Omental fat pad (tissue), 4 donors: ENCODE measurements at places on chromosomes 4 and X.

DNA sequence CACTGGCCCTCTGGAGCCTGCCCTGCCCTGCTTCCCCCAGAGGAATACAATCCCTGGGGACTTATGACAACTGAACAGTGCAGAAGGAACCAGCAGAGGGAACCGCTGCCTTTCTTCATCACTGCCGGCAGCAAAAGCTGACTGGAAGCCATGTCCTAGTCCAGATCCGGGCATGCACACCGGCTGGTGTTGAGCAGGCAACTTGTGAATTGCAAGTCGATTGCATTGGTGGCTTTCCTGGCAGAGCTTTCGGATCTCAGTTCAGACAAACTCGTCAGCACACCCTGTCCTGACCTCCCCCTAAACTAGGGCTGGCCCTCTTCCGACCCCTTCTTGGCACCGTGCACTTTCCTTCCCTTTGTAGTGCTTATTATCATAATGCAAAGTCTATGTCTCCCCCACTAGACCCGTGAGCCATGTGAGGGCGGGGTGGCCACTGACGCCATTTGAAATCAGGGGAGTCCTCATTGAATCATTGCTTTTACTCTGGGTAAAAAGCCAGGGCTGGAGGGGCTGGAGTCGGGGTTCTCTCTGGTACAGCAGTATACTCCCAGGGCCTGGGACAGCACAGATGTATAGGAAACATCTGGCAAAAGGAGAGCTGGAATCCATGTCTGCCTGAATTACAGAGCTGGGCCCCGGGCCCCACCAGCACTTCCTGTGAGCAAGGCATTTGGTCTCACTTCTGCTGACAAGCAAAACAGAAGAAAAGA is 1.8 kb downstream of the ARHGAP4 start:
- DNase-seq: no peak

DNA sequence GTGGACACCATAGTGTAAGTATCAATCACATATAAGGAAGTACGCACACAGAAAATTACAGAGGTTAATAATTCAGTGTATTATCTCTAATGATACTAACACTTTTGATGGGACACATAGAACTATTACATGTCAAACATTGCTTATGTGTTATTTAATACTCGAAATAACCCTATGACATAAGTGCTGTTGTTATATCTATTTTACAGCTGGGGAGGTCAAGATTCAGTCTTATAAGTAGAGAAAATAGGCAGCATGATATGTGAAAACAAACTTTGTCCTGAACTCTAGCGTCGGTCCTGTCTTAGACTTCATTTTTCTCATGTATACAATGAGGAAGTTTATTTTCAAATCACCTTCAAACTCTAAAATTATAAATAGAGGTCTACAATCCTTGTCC is 23.2 kb downstream of the ENPEP start:
- no peak for DNase-seq

DNA sequence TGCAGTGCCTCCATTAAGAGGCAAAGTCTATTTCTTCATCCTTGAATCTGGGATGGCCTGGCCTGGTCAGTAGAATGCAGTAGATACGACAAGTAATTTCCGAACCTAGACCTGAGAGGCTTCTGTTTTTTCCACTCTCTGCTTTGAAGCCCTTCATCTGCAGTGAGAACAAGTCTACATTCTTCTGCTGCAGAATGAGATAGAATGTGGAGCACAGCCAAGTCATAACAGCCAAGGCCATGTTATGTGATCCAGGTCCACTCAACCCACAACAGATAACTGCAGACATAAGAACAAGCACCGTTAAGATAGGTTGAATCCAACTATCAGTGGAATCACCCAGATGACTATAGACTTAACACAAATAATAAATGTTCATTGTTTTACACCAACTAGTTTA is 1297.7 kb downstream of the C4orf33 start:
- DNase-seq: no peak

DNA sequence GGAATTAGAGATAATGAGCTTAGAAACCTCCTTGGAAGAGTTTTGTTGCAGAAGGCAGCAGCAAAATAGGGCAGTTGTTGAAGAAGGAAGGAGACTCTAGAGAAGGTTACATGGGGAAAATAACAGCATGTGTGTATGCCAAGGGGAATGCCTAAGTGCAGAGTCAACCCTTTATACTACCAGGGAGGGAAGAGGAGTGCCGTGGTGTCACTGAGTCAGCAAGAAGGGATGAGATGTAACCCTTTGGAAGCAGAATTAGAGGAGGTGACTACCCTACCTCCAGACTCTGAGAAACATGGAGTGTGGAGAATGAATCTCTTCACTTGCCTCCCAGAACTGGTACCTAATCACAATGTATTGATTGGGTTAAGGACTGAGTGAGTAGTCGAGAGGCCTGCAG is 6.7 kb upstream of the GABRE start:
- DNase-seq: no peak

DNA sequence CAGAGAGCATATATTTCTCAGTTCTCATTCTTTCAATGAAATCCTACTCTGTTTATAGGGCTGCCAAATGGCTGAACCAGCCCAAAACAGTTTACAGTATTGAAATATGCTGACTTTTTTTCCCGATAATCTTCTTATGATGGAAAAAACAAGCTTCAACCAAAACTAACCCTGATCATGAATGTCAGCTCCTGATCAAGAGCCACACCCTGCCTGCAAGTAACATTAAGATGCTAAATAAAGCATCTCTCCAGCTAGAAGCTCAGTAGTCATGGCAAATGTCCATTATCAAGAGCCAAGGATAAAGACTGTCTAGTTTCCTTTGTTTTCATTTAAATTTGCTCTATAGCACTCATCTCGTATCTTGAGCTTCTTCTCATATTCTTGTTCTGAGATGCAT is 136.0 kb downstream of the ADAMTS3 start:
- no peak for DNase-seq

- no peak for DNase-seq
These were observed 2.2 kb upstream of the CLDN2 start for GRCh38 chrX:106917830-106918500.

DNA sequence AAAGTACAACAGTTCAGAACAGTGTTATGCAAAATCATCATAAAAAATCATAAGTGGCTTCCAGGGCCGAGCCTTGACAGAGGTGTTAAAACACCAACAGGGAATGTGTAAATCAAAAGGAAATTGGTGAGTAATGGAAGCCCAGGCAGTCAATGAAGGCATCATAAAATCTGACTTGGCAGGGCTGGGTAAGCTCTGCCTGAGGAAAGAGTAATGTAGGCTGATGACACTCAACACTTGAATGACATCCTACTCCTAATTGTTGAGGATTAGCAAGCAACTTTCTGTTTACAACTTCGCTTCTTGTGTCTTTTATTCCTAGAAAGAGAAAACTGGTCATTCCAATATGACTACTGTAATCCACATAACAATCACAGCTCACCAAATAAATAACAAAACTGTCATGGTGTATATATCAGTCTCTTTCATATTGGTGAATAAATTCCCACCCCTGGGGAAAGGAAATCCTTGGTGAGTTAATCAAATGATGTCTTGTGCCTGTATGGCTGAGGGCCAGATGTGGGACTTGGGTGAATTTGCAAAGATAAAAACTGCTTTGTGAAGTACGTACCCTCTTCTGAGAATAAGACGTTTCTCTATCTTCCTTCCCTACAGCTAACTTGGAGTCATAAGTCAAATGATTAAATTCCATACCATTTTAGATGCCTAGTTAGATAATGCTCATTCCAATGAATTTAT is 196.8 kb downstream of the DCHS2 start:
- DNase-seq: no peak

DNA sequence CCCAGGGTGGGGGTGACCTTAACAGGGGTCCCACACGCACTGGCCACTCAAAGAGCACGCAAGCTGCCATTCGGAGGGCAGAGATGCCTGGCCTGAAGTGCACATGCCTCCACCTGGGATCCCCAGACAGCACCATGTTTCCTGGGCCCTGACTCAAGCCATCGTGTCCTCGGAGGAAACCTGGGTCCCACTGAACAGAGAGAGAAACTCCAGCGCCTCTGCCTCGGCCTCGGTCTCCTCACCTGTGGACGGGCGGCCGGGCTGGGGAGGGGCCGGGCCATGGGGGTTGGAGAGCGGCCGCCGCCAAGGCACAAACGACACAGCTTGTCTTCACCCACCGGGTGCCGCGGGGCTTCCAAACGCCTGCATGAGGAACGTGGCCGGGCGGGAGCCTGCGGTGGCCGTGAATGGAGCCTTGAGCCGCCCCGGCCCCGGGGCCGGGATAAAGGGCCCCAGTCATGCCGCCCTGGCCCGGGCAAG is 30.0 kb upstream of the FGFR3 start:
- no peak for DNase-seq

DNA sequence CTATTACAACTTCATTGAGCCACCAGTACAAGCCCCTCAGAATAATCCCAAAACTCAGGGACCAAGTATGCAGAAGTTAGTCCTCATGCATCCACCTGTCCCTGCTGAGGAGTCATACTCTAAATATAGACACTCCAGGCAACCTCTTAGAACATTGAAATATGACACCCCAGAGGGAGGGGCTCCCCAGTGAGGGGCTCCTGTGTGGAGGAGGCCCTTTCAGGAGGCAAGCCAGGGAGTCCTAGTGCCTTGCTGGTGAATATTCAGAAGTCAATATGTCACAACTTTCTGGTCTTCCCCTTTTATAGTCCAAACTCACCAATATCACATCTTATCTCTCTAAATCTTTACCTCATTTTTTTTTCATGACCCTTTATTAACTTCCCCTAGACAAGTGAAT is 1.6 kb upstream of the ARMCX6 start:
- DNase-seq: no peak

DNA sequence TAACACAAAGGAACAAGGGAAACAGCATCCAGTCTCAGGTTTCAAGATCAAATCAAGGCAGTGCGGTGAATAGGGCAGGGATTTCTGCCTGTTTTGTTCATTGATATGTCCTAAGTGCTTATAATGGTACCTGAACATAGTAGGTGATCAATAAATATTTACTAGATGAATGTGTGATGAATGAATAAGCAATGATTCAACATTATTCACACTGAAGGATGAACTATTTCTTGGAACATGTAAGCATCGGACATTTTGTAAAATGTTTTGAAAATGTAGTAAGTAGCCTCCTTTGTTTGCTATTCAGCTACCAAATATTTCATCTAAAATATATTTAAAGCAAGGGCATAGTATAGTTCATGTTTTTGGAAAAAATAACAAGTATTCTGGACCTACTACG is 67.8 kb downstream of the USP38 start:
- DNase-seq: no peak

GRCh38 chr4:158234671-158235070 is 24.4 kb downstream of the TMEM144 start:
- DNase-seq: no peak

DNA sequence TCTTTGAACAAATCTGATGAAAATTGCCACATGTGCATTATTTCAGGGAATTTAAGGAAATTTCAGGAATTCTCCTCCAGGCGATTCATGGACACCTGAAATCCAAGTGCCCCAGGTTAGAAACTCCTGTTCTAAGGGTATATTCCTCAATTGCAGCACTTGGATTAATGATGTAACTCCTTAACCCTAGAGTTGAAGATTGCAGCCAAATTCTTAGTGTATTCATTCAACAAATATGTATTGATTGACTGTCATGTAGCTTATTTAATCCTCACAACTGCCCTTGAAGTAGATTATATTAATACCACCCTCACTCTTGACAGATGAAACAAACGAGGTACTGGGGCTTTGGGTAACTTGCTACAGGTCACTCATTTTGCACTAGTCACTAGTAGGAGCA is 11.3 kb downstream of the CETN2 start:
- DNase-seq: no peak

DNA sequence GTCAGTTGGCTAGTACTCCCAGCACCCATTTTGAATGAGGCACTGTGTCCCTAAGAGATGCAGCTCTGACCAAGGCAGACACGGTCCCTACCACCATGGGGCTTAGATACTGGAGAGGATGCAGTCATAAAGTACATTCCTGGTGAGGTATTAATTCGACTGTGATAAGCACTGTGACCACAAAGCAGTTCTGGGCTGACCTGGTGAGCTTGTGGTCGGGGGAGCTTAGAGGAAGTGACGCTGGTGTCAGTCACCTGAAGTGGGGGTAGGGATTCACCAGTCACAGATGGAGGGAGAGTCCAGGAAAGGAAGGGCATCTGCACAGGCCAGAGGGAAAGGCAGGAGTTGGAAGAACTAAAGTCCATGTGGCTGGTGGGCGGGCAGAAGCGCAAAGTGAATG is 15.8 kb upstream of the CLTRN start:
- DNase-seq: no peak

GRCh38 chrX:283115-283845 is 2.1 kb downstream of the PLCXD1 start:
- peak; percentile 83 for DNase-seq

GRCh38 chr4:187073820-187074219 is 350.2 kb upstream of the FAT1 start:
- no peak for DNase-seq

GRCh38 chr4:176548571-176548970 is 228.8 kb downstream of the SPCS3 start:
- DNase-seq: no peak

- DNase-seq: no peak
These were observed 29.8 kb downstream of the DCAF8L2 start for GRCh38 chrX:27619975-27620374.

GRCh38 chr4:129098531-129099001 is 2.6 kb downstream of the C4orf33 start:
- no peak for DNase-seq

GRCh38 chr4:20895208-20895607 is 194.9 kb downstream of the PACRGL start:
- no peak for DNase-seq

DNA sequence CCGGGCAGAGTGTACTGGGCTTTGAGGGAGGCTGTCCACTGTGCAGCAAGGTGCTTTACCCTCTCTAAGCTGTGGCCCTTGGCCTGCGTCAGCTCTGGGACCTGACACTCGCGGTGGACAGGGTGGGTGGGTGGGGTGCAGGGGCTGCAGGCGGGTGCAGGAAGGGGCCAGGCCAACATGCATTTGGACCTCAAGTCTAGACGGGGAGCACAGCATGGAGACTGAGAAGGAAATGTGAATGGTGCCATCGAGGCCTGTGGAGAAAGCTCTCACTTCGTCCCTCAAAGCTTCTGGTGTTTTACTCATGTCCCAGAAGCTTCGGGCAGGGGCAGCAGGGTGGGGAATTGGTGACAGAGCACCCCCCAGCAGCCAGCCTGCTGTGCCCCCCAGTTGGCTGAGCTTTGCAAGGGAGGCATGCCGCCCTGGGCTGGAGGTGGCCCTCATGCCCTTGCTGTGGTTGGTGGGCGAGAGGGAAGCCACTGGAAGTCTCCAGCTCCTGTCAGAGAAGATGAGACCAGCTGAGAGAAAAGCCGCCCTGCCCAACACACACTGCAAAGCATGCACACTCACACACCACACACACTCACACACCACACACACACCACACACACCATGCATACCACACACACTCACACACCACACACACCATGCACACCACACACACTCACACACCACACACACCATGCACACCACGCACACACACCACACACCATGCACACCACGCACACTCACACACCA is 12.3 kb downstream of the PNMA6E start:
- DNase-seq: no peak

GRCh38 chr4:90745176-90745575 is 618.0 kb downstream of the CCSER1 start:
- no peak for DNase-seq

DNA sequence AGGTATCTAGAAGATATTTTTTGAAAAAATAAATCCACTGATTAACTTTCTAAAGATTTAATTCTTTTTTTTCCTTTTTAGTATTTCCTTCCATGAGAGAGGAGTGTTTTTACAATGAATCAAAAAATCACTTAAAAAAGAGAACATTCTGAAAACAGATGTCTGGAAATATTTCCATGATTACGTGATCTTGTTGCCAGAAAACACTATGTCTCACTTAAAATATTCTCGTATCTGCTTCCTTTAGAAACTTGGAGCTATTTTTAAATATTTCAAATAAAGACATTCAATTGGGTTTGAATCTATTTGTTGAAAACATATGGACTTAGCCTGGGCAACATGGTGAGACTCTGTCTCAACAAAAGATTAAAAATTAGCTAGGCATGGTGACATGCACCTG is 232.8 kb upstream of the RASGEF1B start:
- no peak for DNase-seq
